Stromal cell of bone marrow (primary cell): ENCODE measurements at places on chromosomes 2 and 18.

GRCh38 chr2:221818616-221819320, 246.7 kb upstream of the EPHA4 start:
- DNase-seq, result no peak

- DNase-seq, result no peak
These were observed 117.9 kb downstream of the ETAA1 start for GRCh38 chr2:67515056-67515455.

DNA sequence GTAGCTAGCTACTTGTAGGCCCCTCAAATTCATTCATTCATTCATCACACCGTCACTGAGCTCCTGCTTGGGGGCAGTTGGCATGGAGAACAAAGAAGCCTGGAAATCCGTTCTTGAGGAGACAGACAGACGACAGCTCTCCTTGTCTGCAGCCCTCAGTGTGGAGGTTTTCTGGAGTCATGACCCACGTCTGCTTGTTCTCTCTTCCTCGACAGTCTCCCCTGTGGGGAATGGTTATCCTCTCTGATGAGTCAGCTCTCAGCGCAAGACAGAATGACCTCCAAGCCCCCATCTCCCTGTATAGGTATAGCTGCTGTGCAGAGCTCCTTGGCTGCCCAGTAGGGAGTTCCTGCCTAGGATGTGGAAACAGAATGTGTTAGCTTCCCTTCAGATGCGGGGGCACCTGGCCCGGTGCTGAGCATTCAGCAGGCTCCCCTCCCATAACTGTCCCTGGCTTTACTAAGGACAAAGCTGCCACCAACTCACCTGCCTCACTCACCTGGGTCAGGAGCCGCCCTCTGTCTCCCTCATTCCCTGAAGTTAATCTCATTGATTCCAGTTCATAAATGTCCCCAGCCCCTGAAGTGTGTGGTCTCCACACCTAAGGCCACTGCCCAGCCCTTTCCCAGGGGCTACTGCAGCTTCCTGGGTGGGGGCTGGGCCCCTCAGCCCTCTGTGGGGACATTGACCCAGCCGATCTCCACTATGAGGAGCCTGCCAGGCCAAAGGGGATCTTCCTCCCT, 124.7 kb downstream of the ACKR3 start:
- no peak for DNase-seq

DNA sequence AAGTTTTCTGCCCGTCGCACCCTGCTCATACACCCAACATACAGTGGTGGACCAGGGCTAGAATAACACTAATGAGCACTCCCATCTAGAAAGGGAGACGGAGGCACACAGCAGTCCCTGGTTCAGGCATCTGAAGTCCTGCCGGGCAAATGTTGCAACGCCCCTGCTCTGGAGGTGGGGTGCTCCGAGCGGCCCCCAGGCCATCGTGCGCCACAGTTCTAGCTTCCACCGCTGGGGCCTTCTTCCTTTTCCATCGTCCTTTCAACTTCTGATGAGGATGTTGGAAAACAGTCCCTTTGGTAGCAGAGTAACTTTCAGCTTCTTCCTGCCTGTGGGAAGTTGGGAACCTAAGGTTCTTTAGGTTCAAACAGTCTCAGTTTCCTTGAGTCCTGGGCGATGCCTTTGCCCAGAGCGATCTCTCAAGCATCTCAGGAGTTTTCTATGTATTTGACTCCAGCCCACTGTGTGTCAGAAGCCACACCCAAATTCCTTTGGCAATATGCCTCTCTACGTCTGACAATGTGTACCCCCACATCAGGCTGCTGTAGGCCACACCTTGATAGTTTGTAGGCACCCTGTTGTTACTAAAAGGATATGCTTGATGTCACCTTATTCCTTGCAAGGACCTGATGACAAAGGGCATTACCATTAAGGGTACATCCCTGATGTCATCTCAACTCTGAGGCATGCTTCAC, 258.8 kb downstream of the GLI2 start:
- no peak for DNase-seq

- no peak for DNase-seq
These were observed 44.6 kb downstream of the TMEFF2 start for GRCh38 chr2:192150166-192150565.

- DNase-seq, result no peak
These were observed 361.8 kb upstream of the MEIS1 start for GRCh38 chr2:66073172-66073571.

DNA sequence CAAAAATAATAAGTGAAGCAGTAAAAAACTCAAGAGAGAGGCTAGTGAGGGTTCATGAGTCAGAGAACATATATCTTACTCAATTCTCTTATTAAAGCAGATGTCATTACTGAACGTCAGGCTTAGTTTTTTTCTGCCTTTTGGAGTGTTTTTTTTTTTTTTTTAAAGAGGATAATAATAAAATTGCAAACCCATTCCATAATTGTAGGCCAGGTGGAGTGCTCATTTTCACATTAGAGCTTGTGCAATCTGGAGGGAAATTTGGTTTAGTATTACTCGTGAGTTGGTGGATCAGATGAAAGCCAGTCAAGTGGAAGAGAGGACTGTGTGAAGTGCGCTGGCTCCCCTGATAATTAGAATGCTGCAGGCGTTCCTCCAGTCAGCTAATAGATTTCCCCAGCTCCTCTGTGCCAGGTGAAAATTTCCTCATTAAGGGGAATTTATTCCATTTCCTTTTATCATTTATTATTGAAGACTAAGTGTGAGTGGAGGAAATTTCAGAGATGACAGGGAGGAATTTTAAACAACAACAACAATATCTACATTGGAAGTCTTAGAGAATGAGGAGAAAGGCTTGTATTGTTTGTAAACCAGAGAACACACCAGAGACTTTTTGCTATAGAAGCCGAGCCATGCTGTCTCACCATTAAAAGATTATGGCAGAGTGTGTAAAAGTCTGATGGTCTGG, 74.6 kb downstream of the CPS1 start:
- DNase-seq, result no peak
